ENCODE measurements at places on chromosomes 3 and 15. TPM values are rescaled to one million over a fixed set of nuclear protein-coding genes. Genes with fewer than 3 reads are reported as not detected.

DNA sequence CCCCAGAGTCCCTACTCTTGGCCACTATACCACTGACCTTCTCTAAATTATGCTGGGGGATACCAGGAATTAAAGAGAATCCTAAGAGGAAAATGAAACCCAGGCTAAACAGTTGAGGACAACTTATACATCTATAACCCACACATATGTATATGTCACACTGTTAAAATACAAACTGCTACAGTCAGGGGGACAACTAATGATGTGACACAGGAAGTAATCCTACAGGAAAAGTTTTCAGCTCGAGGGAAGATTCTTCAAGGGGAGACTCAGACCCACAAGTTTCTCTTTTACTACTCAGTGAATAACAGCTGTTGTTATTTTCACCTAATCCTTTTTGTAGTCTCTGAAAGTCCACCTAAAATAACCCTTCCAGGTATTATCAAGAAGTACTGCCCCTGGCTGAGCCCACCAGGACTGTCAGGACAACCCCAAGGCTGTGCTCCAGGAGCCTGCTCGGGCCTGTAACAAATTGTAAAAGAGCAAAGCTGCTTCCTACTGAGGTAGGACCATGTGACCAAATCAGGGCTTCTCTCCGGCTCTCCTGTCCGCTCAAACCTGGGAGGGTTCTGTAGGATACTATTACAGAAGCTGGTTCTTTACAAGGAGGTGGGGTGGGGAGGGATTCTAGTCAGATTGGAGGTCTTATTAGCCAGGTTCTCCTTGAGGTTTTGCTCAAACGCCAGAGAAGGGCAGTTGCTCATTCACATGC, 91.6 kb downstream of the SRGAP3 start:
- no peaks in the 10 kb centered on the region for H3K27me3 ChIP-seq
- no peaks in the 10 kb centered on the region for H3K4me1 ChIP-seq
- no peak overlapping the region for H3K4me3 ChIP-seq
- DNase-seq = no peak

- DNase-seq = no peak
- no peaks in the 10 kb centered on the region for H3K36me3 ChIP-seq
- peaks cover 7% of the 10 kb centered on the region for H3K4me1 ChIP-seq
These were observed 28.8 kb upstream of the HDAC11 start for GRCh38 chr3:13451301-13451673.

- no peak for DNase-seq
- no peaks in the 10 kb centered on the region for H3K27me3 ChIP-seq
- no peaks in the 10 kb centered on the region for H3K4me1 ChIP-seq
- no peaks in the 10 kb centered on the region for H3K36me3 ChIP-seq
- H3K4me3 ChIP-seq = no peak overlapping the region
These were observed 102.6 kb upstream of the ABI3BP start for GRCh38 chr3:101095693-101096430.

- H3K4me1 ChIP-seq = peaks cover 9% of the 10 kb centered on the region
- no peaks in the 10 kb centered on the region for H3K36me3 ChIP-seq
- DNase-seq = no peak
- H3K27ac ChIP-seq = no peak overlapping the region
- no peak overlapping the region for H3K4me3 ChIP-seq
These were observed 440.9 kb downstream of the RBMS3 start for GRCh38 chr3:29721789-29722188.

DNA sequence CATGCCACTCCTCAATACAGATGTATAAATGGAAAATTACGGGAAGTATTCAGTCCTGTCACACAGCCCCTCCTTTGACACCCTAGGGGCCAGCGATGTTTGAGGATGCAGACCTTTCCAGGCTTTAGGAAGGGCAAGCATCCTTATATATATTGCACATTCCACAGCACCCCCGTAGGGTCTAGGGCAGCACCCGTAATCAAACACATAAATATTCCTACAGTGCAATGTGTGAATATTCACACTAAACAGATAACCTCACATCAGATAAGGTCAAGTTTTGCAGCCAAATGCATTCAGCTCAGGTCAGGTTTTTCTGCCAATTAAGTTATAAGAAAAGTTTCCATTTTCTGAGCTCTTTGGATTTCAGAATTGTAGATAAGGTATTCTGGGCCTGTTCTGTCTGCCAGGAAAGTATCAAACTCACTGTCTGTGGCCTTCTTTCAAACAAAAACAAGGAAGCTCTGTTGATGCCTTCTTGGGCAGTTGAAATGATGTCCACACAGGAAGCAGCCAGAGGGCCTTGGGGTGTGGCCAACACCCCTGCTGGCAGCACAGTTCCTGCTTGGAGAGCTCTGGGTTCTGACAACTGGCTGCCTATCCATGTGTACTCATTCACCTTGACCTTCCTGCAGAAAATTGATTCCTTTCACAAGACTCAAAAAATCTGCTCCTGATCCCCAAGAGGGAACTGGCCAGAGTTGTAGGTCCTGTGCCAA, 427.0 kb downstream of the NTRK3 start:
- no peaks in the 10 kb centered on the region for H3K36me3 ChIP-seq
- no peaks in the 10 kb centered on the region for H3K27me3 ChIP-seq
- H3K4me1 ChIP-seq = no peaks in the 10 kb centered on the region
- H3K4me3 ChIP-seq = no peak overlapping the region

RLBP1 gene
- total RNA-seq = not detected

DNASE1L3 gene
- 2.3 TPM for total RNA-seq
